Activated T-cell treated with anti-CD3 and anti-CD28 coated beads, Interleukin-2, amount 50 U/mL, for 72 hours (primary cell): ENCODE measurements at places on chromosomes 3 and 15. TPM values are rescaled to one million over a fixed set of nuclear protein-coding genes. Genes with fewer than 3 reads are reported as not detected.

DNA sequence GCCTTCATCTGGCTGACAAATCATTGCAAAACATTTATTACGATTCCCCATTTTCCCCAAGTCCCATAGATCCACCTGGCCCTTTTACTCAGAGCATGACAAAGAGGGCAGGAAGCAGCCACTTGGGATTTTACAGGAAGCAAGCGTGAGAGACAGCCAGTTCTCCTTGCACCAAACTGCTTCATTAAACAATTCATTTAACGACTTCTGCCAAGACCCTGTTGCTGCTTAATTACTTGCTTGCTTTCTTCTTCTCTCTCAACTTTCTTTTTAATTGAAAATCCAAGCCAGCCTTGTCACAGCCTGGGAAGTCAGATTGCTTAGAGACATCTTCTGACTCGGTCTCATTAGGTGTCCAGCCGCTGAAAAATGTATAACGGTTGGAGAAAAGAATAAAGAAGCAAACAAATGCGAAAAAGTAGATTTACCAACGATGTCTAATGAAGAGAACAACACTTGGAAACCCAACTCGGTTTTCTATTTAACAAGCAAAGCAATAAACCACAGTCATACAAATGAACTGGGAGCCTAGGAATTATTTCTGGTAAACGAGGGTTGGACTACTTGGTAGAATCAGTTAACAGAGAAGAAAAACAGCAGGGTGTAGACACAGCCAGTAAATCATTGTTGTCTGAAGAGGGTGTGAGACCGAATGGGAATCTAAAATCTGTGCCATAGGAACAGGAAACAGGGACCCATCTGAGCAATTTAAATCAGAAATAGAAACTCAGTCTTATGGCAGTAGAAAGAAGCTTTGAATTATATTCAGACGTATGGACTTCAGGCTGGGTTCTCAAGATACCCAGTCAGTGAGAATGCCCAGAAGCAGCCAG, 298.3 kb downstream of the LRRC3B start:
- DNase-seq = no peak

- DNase-seq = no peak
These were observed 19.0 kb downstream of the SEMA7A start for GRCh38 chr15:74414603-74415338.

GRCh38 chr3:136994772-136995516, 37.2 kb downstream of the IL20RB start:
- DNase-seq = peak; percentile 10

DNA sequence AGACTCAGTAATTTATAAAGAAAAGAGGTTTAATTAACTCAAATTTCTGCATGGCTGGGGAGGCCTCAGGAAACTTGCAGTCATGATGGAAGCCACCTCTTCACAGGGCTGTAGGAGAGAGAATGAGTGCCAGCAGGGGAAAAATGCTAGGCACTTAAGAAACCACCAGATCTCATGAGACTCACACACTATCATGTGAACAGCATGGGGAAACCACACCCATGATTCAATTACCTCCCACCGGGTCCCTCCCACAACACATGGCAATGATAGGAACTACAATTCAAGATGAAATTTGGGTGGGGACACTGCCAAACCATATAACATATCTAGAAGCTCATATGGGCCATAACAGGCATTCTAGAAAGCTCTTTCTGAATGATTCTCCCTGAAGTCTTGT, 190.3 kb downstream of the WNT5A start:
- DNase-seq = no peak

DNA sequence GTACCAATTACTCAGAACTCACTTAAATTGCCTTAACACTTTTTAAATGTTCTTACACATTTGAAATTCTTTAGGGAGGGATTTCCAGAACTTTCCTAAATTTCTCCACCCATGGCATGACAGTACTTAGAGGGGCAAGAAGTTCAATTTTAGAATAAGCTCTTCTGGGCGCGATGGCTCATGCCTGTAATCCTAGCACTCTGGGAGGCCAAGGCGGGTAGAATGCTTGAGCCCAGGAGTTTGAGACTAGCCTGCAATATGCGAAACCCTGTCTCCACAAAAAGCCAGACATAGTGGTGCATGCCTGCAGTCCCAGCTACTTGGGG, 10.6 kb downstream of the FAM131A start:
- no peak for DNase-seq

DNA sequence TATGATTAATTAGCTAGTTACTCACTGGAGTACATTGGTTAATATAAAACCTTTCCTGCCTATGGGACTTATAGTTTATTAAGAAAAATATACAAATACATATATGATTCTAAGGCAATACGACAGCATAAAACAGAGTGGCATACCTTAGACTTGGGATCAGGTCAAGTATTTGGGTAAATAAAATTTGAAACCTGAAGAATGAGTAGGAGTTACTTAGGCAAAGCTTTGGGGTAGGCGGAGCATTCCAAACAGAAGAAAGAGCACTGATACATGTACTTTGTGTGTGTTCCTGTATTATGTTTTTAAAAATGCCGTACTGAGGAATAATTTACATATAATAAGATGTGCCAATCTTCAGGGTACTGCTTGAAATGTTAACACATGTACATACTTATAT, 15.1 kb downstream of the ZPLD1 start:
- no peak for DNase-seq

TGM5 gene
- not detected for total RNA-seq

IGSF11 gene
- total RNA-seq = not detected

HEG1 gene
- total RNA-seq = 7.4 TPM

LOXL1 gene
- total RNA-seq = 1.9 TPM

ACKR4 gene
- not detected for total RNA-seq
